H1 (cell line): ENCODE measurements at places on chromosomes 7 and 10. TPM values are rescaled to one million over a fixed set of nuclear protein-coding genes. Genes with fewer than 3 reads are reported as not detected.

Gene SPDYE9
- total RNA-seq: not detected in 2 replicates

Gene CPA4
- total RNA-seq: not detected in 2 replicates

GRCh38 chr7:128889121-128889520, 21.4 kb downstream of the KCP start:
- DNase-seq: no peak

Gene FLNC
- total RNA-seq: 10.7 and 12.0 TPM in 2 replicates

Gene SPDYE1
- total RNA-seq: not detected in 2 replicates

Gene MYPN
- total RNA-seq: not detected in 2 replicates

DNA sequence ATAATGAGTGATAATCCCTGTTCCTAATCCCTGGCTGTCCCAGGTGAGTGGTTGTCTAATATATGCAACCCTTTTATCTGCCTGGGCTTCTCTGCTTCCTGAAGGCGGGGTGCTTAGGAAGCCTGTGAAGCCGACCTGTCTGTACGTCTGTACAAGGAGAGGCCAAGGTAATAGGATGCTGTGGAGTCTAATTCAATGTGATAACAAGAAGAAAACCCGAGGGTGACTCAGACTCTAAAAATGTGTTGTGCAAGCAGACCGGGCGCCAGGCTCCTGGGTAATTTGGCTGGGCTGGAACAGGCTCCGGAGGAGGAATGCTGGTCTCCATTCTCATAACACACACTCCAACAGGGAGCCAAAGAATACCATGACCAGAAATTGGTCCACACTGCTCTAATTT, 43.6 kb downstream of the THNSL1 start:
- no peak for DNase-seq

Gene GNAI1
- total RNA-seq: 20.0 and 29.5 TPM in 2 replicates

GRCh38 chr7:26200038-26200443, 505 bp downstream of the HNRNPA2B1 start:
- no peak for DNase-seq

Gene SUN3
- total RNA-seq: not detected in 2 replicates

GRCh38 chr10:91700788-91701444, 68.0 kb upstream of the PPP1R3C start:
- DNase-seq: no peak

Gene EEPD1
- total RNA-seq: 5.7 and 7.8 TPM in 2 replicates

Gene FAM20C
- total RNA-seq: 34.7 and 34.8 TPM in 2 replicates

Gene GATA3
- 0.43 and 0.80 TPM in 2 replicates for total RNA-seq

DNA sequence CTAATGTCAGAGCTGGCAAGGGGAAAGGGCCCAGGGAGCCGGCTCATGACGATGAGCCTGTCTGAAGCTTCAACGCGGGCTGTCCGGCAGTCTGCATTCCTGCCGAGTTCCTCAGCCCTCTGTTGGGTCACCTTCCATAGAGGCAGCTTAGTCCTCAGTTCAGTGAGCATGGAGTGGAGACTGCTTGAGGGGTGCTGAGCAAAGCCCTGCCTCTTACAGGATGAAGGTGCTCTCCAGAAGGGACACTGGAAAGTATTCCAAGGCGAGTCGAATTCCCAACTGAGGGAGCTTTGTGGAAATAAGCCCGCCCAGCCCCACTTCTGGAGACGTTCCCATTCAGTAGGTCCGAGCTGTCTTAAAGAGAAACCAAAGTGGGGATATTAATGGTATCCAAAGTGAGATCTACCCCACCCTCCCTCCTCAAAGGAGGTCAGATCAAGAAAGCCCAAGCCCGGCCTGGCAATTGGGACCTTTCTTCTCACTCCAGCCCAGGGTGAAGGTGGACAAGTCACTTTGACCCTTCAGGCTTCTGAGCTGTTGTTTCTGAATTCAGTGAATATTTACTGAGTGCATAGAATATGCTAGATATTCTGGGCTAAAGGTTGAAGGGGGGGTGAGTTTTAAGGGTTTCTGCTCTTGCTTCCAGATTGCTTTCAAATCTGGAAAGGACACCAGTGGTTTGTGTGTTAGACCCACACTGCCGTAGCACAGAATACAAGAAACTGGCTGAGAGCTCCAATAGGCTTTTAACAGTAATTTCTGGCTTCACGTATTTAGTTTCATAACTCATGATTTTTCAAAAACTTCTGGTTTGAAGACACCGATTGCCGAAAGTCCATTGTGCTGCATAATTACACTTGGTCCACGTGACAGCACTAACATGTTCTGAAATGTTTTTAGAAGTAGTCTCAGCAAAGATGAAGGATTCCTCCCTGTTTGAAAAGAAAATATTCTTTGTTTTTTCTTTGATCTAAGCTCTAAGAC, 3.5 kb downstream of the EGFR start:
- DNase-seq: no peak

DNA sequence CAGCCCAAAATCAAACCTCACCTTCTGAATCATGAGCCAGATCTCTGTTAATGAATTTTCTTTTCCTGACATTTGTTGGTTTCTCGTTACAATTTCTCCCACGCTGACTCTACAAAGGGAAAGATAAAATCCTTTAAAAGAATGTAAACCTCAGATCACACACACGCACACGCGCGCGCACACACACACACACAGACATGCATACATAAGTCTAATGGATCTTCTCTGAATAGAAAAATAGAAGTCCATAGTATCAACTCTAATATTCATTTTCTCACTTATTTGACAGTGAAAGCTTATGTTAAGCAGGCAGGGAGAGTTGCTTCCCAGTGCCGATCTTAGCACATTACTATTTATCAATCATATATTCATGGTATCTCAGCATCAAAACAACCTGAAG, 1.4 kb downstream of the ETV1 start:
- no peak for DNase-seq

- DNase-seq: no peak
Observed at GRCh38 chr7:67661-68395, 124.5 kb upstream of the FAM20C start.
